Pancreas (tissue), 10 donors: ENCODE measurements at places on chromosomes 1 and 21.

- DNase-seq = peak; percentile 70
- H3K4me1 ChIP-seq = no peaks in the 10 kb centered on the region
- H3K36me3 ChIP-seq = no peaks in the 10 kb centered on the region
- no peak overlapping the region for H3K27ac ChIP-seq
- no peaks in the 10 kb centered on the region for H3K27me3 ChIP-seq
These were observed 6.6 kb upstream of the MED18 start for GRCh38 chr1:28322194-28322593.

DNA sequence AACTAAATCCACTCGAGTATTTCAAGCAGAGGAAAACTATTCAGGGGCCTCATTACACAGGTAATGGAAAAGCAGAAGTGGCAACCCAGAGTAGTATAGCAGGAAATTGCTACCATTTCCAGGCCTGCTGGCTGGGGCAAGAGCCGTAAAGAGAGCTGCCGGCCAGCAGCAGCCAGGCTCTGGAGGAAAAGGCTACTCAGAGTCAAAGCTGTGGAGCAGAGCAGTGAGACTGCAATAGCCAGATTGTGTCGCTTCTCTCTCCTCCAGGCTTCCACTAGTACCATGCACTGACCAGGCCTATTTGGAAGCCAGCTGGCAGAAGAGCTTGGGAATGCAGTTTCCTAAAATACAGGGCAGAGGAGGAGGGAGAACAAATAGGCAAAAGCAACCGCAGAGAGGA, 155.5 kb downstream of the OMA1 start:
- H3K4me3 ChIP-seq = no peak overlapping the region
- no peak overlapping the region for H3K27ac ChIP-seq
- no peaks in the 10 kb centered on the region for H3K4me1 ChIP-seq
- no peaks in the 10 kb centered on the region for H3K36me3 ChIP-seq
- DNase-seq = no peak

GRCh38 chr1:117138106-117138505, 16.6 kb upstream of the TRIM45 start:
- DNase-seq = no peak
- no peaks in the 10 kb centered on the region for H3K36me3 ChIP-seq
- no peak overlapping the region for H3K4me3 ChIP-seq
- H3K4me1 ChIP-seq = no peaks in the 10 kb centered on the region

DNA sequence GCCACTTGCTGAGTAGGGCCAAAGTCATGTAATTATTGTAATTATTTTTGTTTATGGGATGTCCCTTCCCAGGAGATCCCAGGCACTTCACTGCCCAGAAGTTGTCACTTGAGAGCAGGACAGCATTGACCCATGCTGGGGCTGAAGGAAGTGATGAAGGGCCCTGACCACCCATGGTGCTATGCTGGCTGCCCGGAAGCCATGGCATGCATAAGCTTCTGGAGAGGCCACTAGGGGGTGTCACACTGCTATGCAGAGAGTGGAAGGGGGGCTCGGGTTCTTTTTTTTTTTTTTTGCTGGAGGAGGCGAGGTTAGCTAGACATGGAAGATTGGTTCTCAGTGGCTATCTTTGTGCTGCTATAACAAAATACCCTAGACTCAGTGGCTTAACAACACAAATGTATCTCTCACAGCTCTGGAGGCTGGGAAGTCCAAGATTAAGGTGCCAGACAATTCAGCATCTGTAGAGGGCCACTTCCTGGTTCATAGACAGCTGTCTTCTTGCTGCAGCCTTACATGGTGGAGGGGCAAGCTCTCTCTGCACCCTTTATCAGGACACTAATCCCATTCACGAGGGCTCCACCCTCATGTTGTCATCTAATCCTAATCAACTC, 84.9 kb downstream of the CNIH3 start:
- H3K27me3 ChIP-seq = no peaks in the 10 kb centered on the region
- H3K36me3 ChIP-seq = no peaks in the 10 kb centered on the region
- H3K4me3 ChIP-seq = no peak overlapping the region
- no peak for DNase-seq
- no peaks in the 10 kb centered on the region for H3K4me1 ChIP-seq

DNA sequence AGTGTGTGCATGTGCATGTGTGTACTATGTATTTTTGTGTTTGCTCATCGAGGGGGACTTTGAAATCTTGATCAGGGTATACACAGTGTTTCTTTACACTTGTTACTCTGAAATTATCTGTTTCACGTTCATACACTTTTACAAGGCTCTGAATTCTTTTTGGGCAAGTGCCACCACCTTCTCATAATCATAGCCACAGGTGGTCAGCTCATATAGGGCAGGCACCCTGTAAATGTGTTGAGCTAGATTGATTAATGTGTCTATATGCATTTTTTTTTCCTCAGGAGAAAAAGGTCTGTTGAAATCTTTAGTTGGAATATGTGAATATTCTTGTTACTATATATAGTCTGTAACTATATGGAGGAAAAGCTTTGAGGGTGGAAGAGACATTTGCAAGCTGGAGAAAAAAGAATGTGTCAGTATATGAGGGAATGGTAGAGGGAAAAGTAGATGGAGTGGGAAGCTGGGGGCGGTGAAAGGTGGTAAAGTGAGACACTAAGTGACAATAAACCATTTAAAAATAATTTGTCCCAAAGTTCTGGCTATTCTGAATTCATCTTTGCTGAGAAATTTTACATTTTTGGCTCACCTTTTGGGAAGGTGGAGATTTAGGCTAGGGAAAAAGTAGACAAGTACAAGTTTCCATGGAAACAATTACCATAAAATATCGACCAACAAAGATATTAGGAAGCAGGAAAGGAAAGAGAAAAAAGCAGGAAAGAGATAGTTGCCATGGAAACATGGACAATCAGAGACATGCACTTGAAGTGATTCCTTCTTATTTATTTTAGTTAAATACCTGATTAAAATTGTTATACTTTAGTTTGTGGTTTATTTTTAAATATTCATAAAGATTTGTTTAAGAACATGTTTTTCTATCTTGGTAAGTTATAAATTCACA, 277.5 kb downstream of the PDE4B start:
- H3K36me3 ChIP-seq = no peaks in the 10 kb centered on the region
- H3K27ac ChIP-seq = no peak overlapping the region
- no peaks in the 10 kb centered on the region for H3K27me3 ChIP-seq
- DNase-seq = no peak
- H3K4me1 ChIP-seq = no peaks in the 10 kb centered on the region

GRCh38 chr21:32475162-32475812, 62.8 kb downstream of the EVA1C start:
- no peaks in the 10 kb centered on the region for H3K4me1 ChIP-seq
- no peak for DNase-seq
- no peaks in the 10 kb centered on the region for H3K27me3 ChIP-seq
- H3K4me3 ChIP-seq = no peak overlapping the region

DNA sequence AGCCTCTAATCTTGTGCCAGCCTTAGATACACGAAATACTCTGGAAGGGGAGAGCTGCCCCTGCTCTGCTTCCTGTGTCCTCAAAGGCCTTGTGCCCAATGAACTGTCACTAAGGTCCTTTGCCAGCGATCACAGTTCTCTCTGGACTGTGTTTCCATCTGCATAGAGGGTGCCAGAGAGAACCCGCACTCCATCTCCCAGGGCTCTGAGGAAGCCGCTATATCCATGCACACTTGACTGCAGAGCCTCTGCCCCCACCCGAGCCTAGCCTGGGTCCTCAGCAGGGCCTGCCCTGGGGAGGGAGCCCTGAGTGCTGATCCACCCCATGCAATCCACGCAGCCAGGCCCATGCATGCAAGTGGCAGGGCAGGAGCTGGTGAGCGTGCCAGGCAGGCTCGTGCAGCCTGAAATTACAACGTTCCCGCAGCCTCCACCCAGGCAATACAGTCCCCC, 30.6 kb upstream of the KIF21B start:
- H3K36me3 ChIP-seq = no peaks in the 10 kb centered on the region
- no peak overlapping the region for H3K27ac ChIP-seq
- no peak overlapping the region for H3K4me3 ChIP-seq
- peaks cover 3% of the 10 kb centered on the region for H3K4me1 ChIP-seq
